ENCODE measurements at places on chromosomes 13 and 19.

DNA sequence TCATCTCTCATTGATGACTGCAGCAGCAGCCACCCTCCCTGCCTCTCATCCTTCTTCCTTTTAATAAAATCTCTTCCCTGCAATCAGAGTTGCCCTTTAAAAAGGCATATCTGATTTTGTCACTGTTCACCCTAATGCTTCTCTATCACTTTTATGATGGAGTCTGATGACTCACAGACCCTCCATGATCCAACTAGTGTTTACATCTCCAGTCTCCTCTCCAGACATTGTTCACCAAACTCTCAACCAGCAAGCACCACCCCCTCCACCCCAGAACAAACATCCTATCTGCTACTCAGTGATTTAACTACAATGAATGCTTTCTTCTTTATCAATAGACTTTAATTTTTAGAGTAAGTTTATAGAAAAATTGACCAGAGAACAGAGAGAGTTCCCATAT, 59.5 kb downstream of the TNFSF11 start:
- no peak for DNase-seq

- DNase-seq = no peak
Measured at GRCh38 chr13:90968166-90968904, 379.2 kb upstream of the MIR17HG start.

- peak; percentile 64 for DNase-seq
Measured at GRCh38 chr19:19627621-19628500, at the start of gene LPAR2. LPAR2 (minus strand) TSS chr19:19628220; CDS start chr19:19627275, 945 bp downstream.

GRCh38 chr13:107580741-107581412, 634.5 kb downstream of the LIG4 start:
- no peak for DNase-seq

GRCh38 chr19:1619094-1619439, 13.8 kb upstream of the UQCR11 start:
- DNase-seq = no peak
